ENCODE measurements at places on chromosomes 6 and 20.

DNA sequence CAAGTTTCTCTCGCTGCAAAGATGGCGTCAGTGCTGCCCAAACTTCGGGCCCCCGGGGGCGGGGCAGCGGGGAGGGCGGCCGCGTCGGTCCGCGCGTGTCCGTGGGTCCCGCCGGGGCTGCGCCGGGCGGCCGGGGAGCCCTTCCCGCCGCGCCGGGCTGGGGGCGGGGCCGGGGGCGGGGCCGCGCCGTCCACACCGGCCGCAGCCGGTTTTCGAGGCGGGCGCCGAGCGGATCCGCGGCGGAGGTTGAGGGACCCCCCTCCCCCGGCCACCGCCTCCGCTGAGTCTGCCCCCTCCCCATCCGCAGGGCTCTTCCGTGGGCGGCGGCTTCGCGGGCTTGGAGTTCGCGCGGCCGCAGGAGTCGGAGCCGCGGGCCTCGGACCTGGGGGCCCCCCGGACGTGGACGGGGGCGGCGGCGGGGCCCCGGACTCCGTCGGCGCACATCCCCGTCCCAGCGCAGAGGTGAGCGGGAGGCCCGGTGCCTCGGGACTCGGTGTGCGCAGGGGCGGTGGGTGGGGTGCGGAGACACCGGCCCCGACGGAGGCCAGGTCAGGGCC lies 572 bp downstream of the SLC2A4RG start:
- no peak for DNase-seq

GRCh38 chr6:80161434-80161833 lies 55.0 kb downstream of the BCKDHB start:
- DNase-seq = no peak

DNA sequence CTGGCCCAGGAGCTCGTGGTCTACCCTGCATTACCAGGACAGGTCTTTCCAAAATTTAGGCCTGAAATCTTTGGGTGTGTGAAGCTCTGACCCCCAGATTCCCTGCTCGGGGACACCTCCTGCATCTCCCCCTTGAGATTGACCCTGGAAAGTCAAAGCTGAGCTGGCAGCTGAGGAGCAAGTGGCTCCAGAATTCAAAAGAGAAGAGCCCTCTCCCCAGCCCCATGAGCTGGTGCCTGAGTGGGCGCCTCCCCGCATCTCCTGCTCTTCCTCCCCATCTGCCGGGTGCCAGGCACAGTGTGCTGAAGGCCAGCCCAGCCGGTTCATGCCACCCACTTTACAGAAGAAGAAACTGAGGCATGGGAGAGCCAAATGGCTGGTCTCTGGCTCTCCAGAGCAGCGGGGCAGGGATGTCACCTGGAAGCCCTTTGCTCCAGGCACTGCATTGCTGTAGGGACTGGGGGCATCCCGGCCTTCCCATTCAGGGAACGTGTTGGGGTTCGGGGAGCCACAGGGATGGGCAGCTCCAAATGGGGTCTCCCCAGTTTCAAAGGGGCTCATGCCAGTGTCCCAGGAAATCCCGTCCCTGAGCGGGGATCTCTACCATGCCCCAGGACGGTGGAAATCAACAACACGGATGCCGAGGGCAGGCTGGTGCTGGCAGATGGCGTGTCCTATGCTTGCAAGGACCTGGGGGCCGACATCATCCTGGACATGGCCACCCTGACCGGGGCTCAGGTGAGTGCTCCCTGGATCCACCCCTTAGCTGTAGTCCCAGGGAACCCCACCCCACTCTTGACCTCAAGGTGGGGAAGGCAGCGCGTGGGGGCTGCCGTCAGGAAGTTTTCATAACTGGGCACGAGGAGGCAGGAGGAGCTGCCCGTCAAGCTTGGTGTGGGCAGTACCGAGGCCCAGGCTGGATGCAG lies 20.5 kb downstream of the NPEPL1 start:
- peak; percentile 15 for DNase-seq

DNA sequence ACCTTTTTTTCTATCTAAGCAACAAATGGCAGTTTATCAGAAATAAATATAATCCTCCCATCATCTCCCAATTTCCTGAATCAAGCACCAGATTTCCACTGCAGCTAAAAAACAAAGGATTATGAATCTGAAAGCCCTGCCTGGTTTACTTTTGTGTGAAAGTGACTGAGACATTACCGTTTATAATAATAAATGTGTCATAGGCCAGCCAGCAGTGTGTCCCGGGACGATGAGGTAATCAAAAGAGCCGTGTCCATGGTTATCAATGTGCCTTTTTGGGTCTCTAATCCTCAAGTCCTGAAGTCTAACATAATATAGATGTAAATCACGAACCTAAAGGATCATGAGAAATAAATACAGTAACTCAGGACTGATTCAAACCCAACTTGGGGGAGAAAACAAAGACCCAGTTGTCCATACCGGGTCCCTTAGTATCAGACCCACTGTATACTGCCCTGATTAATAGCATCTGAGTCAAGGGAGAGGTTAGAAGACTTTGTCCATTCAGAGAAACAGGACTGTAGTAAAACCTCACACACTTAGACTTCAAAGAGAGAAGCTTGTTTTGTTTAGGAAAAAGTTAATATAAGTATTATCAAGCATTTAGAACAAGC lies 149.1 kb downstream of the SASH1 start:
- DNase-seq = no peak

DNA sequence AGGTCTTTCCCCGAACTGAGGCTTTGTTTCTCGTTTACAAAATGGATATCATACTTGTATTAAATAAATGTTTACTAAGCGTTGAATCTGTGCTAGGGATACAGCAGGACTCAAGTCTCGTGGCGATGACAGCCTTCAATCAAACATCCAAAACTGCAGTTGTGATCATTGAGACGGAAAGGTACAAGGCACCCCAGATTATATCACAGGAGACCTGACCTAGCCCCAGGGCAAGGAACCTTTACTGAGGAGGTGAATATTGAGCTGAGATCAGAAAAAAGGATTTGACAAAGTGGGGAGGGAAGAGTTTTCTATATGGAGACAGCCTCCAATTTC lies 476 bp downstream of the AAR2 start:
- DNase-seq = no peak

DNA sequence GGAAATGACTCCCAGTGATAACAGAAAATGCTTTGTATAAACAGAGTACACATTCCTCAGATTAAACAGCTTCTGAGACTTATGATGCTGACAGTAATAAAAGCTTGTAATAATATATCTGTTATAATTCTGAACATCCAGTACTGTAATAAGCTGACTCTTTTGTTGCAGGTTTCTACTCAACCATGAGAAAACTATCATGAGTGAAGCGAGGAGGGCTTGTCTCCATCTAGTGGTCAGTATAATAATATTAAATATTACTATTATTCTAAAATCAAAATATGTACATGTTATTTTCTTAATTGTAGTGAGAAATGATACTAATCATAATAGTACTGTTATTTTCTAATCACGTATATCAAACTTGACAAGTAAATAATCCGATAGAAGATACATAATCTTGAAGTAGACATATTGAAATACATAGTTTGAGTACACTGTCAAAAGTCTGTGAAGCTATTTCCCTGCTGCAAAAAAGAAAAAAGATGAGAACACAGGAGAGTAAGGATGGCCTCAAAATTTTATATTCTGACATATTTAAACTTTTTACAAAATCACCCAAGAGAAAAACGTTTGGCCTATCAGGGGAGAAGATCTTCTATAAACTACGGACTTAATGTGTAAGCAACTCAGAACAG lies 183.1 kb downstream of the MOXD1 start:
- no peak for DNase-seq

- no peak for DNase-seq
Observed at GRCh38 chr6:38443352-38444144, 196.2 kb downstream of the BTBD9 start.

GRCh38 chr6:155171109-155171746 lies 92.6 kb upstream of the CLDN20 start:
- DNase-seq = no peak

- DNase-seq = no peak
Observed at GRCh38 chr20:4159765-4160490, 144.6 kb upstream of the RNF24 start.

- DNase-seq = no peak
Observed at GRCh38 chr6:16336056-16336818, 97.8 kb downstream of the GMPR start.

DNA sequence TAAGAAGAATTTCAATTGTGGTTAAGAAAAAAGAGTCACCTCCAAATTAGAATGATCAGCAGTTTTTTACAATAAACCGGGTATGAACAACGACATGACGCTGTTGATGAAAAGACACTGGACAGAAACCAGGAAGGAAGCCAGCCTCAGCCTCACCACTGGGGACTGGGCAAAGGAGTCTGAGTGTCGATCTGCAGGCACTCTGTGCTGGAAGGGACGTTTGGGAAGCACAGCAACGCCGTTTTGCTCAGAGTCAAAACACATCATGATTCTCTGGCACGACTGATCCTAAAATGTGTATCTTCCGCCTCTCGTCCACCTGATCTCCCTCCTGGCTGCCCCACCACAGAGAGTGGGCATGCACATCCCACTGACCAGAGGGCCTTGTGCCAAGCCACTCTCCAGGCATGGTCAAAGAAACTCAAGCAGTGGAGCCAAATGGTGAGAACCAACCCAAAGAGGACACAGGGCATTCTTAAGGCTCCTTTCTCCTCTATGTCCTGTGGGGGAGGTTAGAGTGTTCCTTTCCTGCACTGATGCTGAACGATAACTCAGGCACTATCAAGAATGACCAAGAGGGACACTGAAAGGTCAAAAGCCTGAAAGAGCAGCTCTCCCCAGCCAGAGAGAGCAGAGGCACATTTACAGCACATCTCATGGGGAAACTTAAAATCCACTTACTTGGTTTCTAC lies 68.8 kb downstream of the AGPAT4 start:
- DNase-seq = no peak

- no peak for DNase-seq
Observed at GRCh38 chr6:118667988-118668387, 16.6 kb upstream of the CEP85L start.

GRCh38 chr6:105495515-105495914 lies 92.6 kb upstream of the PREP start:
- DNase-seq = no peak

DNA sequence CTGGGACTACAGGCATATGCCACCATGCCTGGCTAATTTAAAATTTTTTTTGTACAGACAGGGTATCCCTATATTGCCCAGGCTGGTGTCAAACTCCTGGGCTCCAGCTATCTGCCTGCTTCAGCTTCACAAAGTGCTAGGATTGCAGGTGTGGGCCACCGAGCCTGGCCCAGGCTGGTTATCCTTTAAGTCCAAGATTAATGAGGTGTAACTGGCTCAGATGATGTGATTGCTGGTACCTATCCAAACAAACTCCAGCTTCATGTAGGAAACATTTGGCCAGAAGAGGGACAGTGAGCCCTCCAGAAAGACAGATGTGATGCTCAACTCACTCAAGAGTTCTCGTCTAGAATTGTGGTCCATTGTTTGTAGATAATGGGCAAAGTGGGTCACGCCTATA lies 9.2 kb upstream of the ZNF318 start:
- no peak for DNase-seq

DNA sequence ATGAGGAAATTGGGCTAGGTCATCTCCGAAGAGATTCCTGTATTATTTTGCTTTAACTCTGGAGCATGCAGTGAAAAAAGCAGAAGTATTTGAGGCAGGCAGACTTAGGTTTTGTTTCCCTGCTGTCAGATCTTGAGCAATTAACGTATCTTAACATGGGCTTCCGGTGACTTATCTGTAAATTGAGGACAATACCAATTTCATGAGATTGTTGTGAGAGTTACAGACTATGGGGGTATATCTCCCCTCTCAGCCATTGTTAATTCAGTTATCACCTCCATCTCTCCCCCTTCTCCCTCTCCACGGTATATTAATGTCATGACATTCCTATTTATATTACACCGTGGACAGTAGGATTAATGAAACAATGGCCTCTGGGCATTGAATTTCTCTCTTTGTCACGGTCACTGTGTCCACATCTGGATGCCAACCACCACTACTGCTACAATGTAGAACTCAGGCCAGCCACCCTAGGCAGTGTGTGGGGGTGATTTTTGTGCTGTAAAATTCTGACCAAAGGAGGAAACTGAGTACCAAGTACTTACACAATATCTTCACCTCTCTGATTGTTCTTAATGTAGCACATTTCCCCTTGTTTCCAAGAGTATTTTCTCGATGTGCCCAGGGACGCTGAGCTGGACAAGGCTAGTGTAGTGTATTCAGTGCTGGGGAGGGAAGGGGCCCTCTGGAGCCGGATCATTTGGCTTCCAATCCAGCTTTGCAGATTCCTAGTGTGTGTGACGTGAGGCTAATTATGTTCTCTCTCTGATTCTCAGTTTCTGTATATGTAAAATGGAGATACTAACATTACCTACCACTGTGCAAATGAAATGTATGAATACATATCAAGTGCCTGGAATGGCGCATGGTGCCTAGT lies 77.2 kb downstream of the GCNT2 start:
- no peak for DNase-seq

GRCh38 chr6:161951126-161951525 lies 677.3 kb upstream of the AGPAT4 start:
- no peak for DNase-seq

DNA sequence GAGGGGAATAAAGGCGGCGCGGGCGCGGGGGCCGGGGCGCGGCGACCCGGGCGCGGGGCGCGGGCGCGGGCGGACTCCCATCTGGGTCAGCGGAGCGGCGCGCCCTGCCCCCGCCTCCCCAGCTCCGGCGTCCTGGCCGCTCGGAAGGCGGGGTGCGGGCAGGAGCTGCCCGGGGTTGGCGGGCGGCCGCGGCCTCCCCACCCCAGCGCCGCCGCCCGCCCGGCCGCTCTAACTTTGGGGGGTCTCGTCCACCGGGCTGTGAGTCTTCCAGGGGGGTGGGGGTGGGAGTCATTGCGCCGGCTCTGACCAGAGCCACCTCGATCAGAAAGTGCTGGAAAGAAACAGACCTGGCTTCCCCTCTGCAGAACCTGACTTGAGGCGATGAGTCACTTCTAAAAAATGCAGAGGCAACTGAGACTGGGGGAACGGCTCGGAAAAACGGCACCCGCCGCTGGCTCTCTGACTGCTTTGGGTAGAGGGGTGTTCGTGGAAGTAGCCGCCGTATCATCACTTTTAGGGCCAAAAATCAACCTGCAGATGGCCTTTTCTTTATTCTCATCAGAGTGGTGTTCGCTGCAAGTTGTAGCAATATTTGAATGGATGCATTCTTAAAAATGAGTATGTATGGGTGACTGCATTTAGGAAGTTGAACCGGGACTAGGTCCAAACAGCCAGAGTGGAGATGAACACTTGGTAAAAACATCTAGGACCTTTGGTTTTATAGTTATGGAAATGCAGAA lies 667 bp downstream of the CAP2 start:
- DNase-seq = peak; percentile 72

GRCh38 chr20:40760399-40760798 lies 71.4 kb upstream of the MAFB start:
- no peak for DNase-seq

- no peak for DNase-seq
Observed at GRCh38 chr6:157867155-157867559, 44.1 kb downstream of the SNX9 start.

GRCh38 chr20:63653974-63654668 lies 897 bp upstream of the STMN3 start:
- DNase-seq = no peak

DNA sequence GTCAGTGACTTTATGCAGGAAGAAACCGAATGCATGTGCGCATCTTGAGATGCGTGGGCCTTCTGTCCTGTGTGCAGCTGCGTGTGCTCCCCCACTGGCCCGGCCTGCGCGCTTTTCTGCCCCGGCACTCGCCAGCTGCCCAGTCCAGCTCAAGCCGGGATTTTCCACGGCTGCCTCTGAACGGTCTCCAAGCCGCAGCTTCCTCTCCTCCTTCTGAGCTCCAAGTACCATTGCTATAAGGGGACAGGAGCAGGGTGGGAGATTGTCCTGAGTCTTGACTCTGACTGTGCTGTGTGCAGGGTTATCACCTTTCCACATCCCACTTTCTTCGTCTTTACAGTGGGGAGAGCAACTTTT lies 302.8 kb downstream of the THBS2 start:
- DNase-seq = no peak

All from mesothelial cell of epicardium (in vitro differentiated cells).